ENCODE measurements at places on chromosomes 6 and 20.

DNA sequence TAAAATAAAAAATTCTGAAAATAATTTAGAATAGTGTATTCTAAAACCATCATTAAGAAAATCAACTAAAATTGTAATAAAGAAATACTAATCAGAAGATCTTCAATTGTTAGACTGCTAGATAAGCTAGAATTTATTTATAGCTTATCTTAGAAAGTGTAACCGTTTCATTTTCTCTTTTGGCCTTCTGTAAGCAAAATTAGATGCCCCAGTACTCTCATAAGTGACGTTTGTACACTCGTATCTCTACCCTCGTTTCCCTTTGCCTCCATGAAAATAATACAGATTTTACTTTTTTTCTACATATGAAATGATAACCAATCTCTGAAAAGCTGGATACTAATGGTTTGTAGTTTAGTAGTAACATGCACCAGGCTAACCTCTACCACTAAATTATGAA, 19.8 kb downstream of the DSE start:
- DNase-seq, result no peak

GRCh38 chr20:61924211-61924857, 141.3 kb downstream of the TAF4 start:
- DNase-seq, result no peak

DNA sequence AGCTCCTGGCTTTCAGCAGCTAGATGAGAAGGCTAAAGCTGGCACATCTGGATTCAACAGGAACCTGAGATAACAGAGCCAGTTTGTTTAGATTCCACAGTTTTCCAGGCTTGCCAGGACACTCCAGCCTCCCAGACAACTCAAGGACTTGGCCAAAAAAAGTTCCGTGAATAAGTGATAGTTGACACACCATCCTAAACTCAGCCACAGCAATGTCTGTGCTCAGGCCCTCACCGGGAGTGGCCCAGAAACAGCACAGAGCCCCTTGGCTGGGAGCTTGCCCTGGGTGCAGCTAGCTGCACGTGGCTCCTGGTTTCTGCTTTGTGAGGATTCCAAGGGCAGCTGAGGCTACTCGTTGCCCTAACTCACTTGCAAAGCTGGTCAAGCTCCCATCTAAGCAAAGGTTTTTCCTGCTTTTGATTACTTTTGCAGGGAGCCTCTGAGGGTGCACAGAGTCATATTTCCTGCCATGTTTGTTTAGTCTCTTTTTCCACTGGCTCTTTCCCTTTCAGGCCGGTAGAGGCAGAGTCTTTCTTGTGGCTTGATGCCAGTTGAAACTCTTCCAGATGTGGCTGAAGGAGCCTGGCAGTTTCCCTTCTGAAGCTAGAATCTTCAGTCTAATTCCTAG, 118.3 kb upstream of the ECI2 start:
- DNase-seq, result no peak

GRCh38 chr6:36563237-36563927, 16.1 kb upstream of the STK38 start:
- no peak for DNase-seq

- DNase-seq, result no peak
These were observed 99.6 kb upstream of the SLC24A3 start for GRCh38 chr20:19112828-19113227.

- no peak for DNase-seq
These were observed 55.7 kb downstream of the PLCB1 start for GRCh38 chr20:8187740-8188139.

DNA sequence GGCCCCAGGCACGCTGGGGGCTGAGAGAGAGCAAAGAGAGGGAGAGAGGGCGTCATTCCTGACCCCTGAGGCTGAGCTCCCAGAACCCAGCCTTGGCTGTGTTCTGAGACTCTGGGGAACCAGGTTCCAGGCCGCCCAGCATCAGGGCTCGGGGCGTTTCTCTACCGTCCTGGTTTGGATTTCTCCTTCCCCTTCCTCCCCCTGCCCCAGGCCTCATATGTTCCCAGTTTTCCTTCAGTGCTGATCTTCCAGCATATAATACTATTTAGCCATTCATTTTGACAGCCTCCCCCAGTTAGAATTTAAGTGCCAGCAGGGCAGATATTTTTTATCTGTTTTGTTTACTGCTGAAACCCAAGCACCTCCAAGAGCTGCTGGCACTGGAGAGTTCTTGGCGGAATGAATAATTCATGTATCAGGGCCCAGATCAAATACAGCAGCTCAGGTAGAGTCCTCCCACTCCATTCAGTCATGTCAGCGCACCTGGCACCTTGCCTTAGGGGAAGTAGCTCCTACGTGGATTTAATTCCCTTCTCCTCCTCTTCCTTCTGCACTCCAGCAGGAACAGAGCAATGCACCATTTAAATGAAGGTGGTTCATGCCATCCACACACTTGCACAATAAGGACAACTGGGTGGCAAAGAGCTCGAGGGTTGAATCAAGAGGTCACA, 23.4 kb upstream of the FRMD1 start:
- no peak for DNase-seq

DNA sequence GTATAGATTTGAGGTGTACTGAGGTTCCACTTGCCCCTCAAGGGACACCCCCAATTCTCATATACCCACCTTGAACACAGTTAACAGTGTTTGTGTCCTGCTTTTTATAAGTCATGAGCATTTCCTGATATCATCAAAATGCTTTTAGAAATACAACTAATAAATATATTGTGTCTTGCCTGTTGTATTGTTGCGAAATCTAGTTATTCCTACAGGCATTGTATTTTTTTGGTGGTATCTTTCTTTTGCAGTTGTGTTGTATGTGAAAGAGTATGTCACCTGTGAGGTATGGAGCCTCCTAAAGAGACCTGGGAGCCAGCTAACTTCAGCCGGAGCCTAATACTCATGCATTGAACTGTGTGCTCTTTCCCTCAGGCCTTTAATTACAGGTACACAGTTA, 40.7 kb downstream of the CDYL start:
- no peak for DNase-seq

DNA sequence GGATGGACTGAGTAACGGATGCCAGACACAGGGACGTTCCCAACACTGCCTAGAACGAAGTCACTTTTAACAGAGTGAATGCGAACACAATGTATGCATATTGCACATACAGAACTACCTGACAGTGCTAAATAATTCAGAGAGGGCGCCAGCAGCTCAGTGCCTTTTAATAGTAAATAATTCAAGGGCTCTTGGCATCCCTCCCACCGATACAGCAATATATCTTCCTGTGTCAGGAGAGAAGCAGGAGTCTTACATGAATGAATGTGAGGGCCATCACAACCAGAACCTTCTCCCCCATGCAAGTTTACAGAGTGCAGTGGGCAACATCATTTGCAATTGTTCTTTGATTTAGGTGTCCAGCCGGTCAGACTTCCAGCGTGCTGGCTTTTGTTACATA, 88.4 kb upstream of the KCNG1 start:
- DNase-seq, result no peak

DNA sequence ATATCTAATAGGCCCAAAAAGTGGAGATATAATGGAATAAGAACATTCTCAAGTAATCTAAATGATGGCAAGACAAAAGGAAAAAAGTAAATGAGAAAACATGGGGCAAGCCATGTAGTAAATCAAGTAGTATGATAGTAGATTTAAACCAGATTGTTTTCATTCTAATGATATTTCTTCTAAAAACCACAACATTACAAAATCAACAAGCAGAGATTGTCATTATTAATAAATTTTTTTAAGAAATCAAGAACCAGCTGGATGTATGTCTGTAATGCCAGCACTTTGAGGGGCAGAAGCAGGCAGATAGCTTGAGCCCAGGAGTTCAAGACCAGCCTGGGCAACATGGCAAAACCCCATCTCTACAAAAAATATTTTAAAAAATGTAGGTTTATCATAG, 155.0 kb downstream of the RNGTT start:
- no peak for DNase-seq

DNA sequence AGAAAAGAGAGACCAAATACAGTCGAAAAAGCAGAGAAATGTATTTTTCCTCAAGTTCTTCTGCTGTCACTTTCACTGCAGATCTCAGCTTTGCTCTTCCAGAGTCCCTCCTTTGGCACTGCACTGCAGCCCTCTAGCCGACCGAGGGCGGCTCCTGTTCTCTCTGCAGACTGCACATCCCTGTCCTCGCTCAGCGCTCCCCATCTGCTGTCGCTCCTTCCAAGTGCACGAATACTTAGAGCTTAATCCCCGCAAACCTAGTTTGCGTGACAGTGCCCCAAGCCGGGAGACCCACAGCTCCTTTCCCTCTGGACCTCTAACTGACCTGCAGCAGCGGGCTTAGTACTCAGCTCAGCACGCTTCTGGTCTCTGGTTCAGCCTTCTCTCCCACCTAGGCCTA, 15.2 kb downstream of the RPP21 start:
- DNase-seq, result no peak

DNA sequence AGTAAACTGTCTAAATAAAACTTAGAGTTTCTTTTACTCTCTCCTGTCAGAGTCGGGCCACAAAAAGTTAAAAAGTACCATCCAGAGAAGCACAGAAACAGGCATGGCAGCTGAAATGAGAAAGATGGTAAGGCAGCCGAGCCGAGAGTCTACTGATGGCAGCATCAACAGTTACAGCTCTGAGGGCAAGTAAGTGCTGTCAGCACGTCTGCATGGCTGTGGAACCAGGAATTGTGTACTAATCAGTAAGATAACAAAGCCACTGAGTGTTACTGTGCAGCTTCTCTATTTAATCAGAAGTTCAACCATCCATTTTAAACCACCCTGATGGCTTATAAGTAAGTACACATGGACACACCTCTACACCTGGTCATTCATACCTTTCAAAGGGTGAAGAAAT, 231.3 kb upstream of the KCNQ5 start:
- no peak for DNase-seq

DNA sequence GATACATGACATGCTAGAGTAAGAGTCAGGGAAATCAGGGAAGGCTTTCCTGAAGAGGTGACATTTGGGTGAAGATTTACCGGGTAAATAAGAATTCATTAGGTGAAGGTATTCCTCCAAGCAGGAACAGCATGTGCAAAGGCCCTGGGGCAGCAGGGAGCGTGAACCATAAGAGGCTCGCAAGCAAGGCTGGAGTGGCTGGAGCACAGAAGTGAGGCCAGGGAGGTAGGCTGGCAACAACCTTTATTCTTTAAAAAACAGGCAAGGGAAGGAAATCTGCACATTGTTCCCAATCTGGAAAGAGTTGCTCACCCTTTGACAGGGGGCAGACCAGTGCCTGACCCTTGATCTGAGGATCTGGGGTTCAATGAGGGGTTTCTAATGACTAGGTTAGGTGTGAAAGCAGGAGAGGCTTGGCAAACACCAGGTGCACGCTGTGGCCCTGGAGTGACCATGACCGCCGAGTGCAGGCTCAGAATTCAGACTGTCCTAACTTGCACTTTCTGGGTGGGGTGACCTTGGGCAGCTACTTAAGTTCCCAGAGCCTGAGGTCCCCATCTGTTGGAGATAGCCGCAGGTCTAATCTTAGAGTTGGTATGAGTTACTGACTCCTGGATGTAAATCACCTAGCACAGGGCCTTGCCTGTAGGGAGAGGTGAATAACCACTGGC, 1.9 kb downstream of the KIAA1755 start:
- no peak for DNase-seq

DNA sequence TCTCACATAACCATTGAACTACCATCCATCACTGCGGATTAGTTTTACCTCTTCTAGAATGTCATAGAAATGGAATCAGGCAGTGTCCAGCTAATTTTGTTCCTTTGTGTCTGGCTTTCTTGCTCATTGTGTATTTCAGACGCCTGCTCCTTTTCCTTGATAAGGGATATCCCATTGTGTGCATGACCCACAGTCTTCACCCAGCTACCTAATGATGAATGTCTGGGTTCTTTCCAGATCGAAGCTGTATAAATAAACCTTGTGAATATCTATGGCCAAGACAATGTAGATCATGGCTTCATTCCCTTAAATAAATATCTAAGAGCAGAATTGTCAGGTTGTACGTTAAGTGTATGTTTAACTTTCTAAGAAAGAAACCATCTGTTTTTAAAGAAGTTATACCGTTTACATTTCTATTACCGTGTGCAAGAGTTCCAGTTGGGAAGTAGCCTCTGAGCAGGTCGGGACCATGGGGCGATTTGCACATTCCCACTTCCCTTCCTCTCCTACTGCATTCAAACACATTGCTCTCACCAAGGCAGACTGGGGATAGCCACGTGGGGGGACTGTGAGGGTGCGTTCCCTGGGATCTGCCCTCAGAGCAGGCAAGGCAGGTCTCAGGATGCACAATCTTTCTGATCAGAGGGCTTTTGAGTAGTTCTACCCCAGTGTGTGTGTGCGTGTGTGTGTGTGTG, 13.1 kb downstream of the CD93 start:
- DNase-seq, result no peak

DNA sequence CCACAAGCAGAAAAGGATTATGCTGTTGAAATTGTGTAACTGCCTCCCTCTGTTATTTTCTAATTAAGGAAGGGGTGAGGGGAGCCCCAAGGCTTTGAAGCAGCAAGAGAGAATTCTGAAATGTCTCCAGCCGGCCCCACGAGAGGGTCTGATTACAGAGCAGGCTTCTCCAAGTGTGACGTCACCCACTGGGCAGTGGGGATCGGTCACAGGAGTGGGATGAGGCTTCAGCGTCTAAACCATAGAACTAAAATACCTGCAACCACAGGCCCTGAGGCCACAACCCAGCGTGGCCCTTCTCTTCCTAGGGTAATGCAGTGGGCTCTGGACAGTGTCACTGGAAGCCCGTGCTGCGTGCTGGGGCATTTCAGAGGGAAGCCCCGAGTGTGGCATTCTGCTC, 38.6 kb upstream of the APCDD1L start:
- no peak for DNase-seq

GRCh38 chr6:19895866-19896692, 58.9 kb downstream of the ID4 start:
- DNase-seq, result no peak

- DNase-seq, result no peak
These were observed 9.1 kb upstream of the PRELID3B start for GRCh38 chr20:59051666-59052185.

DNA sequence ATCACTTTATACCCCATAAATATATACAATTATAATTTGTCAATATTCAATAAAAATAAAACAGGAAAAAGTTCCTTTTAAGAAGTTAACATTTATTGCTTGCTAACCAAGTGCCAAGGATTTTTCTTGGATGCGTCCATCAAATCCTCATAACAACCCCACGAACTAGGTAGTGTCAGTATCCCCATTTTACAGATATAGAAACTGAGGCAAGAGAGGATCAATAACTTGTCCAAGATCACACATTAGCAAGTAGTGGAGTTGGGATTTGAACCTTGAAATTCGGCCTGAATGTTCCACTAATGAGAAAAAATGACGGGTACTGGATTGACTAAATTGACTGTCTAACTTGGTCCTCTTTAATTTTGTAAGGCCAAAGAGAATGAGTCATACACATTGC, 5.7 kb upstream of the L3MBTL3 start:
- DNase-seq, result no peak
